ENCODE measurements at places on chromosomes 7 and 10. TPM values are rescaled to one million over a fixed set of nuclear protein-coding genes. Genes with fewer than 3 reads are reported as not detected.
A peak's percentile ranks its signal among the peaks of the same experiment; 100 is the strongest.

GRCh38 chr10:10125676-10126075, 892.0 kb upstream of the CELF2 start:
- DNase-seq: no peak

Gene GALNT17
- total RNA-seq: 60.6 TPM

- no peak for DNase-seq
Measured at GRCh38 chr10:64113792-64114191, 592.6 kb downstream of the REEP3 start.

Gene CFTR
- total RNA-seq: 0.19 TPM

DNA sequence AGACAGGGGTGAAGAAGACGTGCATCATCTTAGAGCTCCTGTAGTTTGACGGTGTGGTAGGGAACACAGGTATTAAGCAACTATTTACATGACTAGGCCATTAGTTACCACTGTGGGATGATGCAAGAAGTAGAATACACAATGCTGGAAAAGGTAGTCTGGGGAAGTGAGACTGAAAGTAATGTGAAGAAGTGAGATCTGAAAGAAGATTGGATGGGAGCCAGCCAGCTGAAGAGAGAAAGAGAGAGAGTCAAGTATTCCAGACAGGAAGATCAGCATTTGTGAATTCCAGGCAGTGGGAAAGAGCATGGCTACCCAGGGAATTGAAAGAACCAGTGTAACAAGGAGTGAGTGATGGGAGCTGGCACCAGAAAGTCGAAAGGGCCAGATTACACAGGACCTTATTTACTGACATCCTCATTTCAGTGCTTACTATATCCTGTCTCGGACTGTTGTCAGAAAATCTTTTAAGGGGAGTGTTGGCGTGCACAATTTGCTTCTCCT, 4.0 kb upstream of the CFAP58 start:
- DNase-seq: no peak

- DNase-seq: no peak
Measured at GRCh38 chr10:30447125-30447799, 13.3 kb downstream of the MAP3K8 start.

DNA sequence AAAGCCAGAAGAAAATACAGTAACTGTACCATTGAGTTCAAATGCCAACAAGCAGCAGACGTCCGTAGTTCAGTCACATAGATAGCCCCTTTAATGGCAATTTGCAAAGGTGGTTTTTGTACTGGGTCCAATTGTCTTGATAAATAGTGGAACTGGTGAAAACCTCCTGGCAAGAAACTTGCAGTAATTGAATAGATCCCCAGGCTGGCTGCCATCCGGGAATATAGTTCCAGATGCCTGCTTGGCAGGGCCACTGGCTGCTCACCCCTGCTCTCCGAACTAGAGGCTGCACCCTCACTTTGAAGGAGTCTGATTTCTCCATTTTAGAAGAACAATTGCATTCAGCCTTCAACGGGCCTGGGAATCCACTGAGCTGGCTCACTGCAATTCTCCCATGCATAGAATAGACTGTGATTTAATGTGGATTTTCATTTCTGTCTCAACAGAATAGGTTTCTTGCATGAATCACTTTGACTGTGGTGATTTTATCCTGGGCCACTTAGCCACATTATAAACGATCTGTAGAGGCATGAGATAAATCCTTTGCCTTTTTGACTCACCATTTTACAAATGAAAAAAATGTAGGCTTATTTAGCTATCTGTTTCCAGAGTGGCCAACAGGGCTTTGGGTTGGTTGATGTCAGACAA, 35.9 kb upstream of the ELMO1 start:
- no peak for DNase-seq

Gene CCDC146
- total RNA-seq: 4.3 TPM

Gene HOXA13
- not detected for total RNA-seq

DNA sequence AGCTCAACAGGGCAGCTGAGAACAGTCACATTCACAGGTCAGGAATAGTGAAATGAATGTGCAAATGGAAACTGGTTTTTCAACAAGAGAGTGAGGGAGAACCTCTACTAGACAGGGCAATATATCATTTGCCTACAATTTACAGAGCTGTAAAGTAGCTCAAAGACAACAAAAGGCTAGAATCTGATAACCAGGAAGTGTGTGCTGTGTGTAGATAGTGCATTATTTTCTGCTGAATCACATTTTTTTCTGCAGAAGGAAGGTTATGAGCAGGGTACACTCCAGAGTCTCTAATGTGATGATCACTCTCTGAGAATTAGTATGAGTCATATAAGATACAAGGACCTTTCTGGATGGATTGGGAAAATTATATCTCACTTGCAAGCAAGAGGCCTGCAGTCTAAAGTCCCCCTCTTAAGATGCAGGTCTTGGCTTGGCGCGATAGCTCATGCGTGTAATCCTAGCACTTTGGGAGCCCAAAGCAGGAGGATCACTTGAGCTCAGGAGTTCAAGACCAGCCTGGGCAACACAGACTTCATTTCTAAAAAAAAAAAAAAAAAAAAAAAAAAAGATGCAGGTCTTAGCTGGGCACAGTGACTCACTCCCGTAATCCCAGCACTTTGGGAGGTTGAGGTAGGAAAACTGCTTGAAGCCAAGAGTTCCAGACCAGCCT, 59.9 kb upstream of the COBL start:
- no peak for DNase-seq

DNA sequence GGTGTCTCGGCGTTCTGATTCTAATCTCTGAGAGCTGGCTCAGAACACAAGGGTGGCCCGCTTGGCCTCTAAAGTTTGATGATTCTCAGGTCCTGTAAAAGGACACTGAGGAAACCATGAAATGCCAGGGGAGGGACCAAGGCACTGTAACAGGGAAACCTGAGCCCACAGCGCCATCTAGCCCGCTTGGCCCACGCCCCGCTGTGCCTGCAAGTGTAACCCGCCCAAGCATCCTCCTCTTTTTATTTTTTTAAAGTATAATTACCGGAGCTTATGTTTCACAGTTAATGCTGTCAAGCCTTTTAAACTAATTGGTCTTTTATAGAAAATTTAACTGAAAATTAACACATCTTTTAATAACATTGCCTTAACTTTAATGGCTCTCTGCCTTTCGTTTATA, 734.7 kb downstream of the KCNMA1 start:
- DNase-seq: no peak

Gene HTR5A
- total RNA-seq: not detected

Gene HPSE2
- total RNA-seq: 0.16 TPM

Gene SPDYE5
- total RNA-seq: not detected

Gene KLF14
- total RNA-seq: not detected

Gene PON1
- not detected for total RNA-seq

DNA sequence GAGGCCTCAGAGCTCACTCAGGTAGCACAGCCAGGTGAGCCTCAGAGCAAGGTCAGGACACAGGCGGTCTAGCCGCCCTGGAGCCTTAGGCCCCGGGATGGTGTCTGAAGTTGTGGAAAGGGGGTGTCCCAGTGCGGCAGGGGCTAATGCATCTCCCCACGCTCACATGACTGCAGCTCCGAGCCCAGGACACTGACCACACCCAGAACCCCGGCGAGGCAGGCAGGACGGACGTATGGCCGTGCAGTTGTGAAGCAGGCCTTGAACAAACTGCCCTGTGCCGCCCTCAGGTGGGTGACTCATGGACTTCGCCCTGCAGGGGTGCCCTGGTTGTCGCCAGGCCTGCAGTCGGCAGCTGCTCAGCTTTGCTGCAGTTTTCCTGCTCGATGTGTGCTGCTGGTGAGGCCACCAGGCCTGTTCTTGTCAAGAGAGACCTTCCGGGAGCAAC, 5.0 kb upstream of the PRKAR1B start:
- DNase-seq: peak; percentile 80

DNA sequence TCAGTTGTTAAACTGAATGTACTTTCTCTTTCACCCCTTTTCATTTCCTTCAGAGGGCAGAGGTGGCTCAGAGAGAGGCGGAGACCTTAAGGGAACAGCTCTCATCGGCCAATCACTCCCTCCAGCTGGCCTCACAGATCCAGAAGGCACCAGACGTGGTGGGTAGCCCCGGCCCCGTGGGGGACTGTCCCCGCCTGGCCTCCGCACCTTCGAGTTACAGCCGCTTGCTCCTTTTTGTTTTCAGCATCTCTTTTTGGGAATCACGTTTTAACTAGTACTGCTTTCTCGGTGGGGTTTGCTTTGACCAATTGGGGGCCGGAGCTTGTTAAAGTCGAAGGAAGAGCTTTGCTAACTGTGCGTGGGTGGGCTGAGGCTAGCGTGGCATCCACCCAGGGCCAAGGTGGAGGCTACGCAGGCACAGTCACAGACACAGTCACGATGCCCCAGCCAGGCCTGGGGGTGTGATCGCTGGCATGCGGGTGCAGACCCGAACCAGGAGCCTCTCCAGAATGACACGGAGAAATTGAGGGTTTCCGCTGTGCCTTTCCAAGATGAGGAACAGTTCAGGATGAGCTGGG, 116.2 kb upstream of the SH2B2 start:
- no peak for DNase-seq

Gene ZNF735
- total RNA-seq: not detected

DNA sequence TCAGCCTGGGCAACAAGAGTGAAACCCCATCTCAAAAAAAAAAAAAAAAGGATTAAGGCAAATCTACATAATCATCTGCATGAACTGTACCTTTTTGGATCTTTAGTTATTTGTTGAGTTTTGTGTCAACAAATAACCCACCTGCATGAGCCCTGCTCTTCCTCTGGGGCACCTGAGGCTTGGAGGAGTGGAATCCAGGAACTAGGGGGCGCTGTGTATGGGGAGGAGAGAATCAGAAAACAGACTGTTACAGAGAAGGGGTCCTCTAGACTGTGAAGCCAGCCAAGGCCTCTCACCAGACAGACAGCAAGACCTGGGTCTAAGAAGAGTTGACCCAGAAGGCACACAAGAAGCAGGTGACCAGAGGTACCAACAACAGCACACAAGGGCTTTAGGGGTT, 682.8 kb upstream of the NRP1 start:
- DNase-seq: no peak

- DNase-seq: no peak
Measured at GRCh38 chr7:22444181-22444971, 55.6 kb downstream of the STEAP1B start.

GRCh38 chr7:47957156-47957555, 8.9 kb upstream of the PKD1L1 start:
- no peak for DNase-seq

Gene UBE2H
- 228 TPM for total RNA-seq

DNA sequence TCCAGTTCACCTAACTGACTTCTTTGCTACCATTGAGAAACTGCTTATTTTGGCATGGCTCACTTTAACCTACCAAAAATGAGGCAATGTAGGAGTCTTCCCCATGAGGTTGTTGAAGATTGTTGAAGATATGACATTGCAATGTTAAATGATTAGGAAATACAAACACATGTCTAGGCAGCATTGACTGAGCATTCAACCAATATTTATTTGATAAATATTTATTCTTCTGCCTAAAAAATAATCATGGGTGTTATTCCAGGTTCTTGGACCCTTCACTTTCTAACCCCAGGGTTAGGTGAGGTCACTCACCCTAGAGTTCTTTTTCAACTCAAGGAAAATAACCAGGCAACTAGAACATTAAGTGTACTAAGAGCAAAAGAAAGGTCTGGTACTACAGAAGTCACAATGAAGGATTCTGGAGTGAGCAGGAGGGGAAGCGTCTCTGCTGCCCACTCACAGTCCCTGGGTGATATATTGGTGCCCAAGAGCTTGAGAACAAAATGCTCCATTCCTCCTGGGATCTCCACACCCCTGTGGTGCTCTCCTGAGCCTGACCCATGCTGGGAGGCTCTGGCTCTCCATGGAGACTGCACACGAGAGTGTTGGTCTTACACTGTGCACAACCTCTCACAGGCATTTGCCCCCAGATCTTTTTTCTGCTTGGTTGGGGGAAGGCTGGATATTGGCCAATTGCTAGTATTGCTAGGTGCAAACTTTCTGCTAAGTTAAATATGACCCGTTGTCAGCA, 123.4 kb downstream of the SPAG6 start:
- DNase-seq: no peak

- no peak for DNase-seq
Measured at GRCh38 chr7:52764492-52765169, 270.8 kb upstream of the POM121L12 start.

Gene INHBA
- total RNA-seq: 14.1 TPM

DNA sequence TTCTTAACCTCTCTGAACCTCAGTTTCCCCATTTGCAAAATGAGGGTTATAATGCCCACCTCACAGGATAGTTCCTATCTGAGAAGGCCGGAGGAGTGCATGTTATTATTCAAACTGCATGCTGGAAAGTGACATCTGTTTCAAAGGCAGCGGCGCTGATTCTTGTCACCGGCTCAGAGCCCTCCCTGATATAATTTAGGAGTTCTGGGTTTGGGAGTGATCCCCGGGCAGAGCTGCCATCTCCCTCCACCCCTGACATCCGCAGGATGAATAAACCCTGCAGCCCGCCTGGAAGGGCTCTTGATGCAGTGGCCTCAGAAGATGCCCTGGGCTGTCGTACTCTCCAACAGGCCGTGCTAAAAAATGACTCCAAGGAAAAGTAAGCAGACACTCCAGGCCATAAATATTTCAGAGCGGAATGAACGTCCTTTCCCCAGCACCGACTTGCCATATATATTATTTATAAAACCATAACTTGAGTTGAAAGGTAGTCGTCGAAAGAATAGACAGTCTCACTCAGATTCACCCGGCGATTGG, 47.0 kb upstream of the MYL10 start:
- no peak for DNase-seq

Gene MSMB
- total RNA-seq: not detected

GRCh38 chr10:96656198-96656577, 64.1 kb downstream of the PIK3AP1 start:
- no peak for DNase-seq

DNA sequence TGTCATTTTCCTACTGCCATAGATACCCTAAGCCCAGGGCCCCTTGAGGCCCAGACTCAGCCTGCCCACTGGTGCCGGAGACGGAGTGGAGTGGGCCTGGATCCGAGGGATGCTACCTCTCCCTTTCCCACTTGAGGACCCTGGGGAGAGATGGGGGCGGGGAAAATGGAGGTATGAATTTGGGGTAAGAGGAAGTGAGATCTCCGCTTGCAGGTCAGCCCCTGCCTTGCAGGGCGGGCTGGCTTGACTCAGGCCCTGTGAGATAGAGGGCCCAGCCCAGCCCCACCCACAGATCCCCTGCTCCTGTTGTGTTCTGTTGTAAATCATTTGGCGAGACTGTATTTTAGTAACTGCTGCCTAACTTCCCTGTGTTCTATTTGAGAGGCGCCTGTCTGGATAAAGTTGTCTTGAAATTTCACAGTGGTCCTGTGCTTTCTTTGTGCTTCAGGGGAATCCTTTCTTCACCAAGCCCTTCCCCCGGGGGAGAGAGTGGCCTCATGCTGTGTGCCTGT, 13.2 kb downstream of the YKT6 start:
- DNase-seq: no peak

Data from cardiac septum (tissue), 1 donor.